PC-3 (cell line): ENCODE measurements at places on chromosomes 12 and 14. TPM values are rescaled to one million over a fixed set of nuclear protein-coding genes. Genes with fewer than 3 reads are reported as not detected.

DNA sequence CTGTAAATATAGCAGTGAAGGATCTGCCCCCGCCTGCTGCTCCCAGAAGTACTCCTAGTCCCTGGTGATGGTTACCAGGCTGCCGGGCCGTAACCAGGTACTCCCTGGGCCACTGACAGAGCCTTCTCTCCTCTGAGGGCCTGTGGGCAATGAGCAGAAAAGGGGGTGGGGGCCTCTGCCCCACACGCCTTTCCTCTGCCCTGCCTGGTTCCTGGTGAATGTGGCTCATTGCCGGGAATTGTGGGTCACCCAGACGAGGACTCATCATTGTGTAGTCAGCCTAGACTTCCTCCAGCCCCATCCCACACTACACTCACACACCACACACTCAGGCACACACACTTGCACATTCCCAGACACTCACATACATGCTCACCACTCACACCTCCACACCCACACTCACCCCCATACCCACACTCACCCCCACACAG, 35.7 kb upstream of the ACTN1 start:
- peak overlapping the region; percentile 30 for H3K27ac ChIP-seq
- H3K4me1 ChIP-seq = peaks cover 30% of the 10 kb centered on the region
- DNase-seq = peak; percentile 55

GRCh38 chr14:89477391-89477790, 60.4 kb upstream of the FOXN3 start:
- no peak overlapping the region for H3K27ac ChIP-seq
- no peak for DNase-seq
- H3K4me1 ChIP-seq = peaks cover 13% of the 10 kb centered on the region
- H3K4me3 ChIP-seq = no peak overlapping the region
- no peaks in the 10 kb centered on the region for H3K27me3 ChIP-seq

GRCh38 chr12:10304161-10304574, 3.5 kb upstream of the KLRD1 start:
- DNase-seq = peak; percentile 84
- peaks cover 6% of the 10 kb centered on the region; the same call in 1 of the 2 replicates for H3K4me1 ChIP-seq
- no peaks in the 10 kb centered on the region for H3K36me3 ChIP-seq
- no peak overlapping the region for H3K4me3 ChIP-seq

DNA sequence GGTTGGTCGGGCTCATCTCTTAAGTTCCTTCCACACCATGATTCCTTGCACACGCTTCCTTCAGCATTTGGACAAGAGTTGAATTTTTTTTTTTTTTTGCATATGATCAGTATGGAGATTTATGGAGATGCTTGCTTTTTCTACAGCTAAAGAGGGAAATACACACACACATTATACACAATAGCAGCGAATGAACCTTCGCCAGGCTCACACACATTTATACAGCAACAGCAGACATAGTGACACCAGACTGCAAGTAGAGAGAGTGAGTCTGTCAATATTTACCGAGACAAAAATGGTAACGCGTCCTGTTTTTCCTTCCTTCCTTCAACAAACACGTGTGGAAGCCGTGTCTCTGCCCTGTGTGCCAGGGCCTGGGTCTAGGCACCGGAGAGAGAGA, 897.9 kb downstream of the BCL11B start:
- H3K27ac ChIP-seq = no peak overlapping the region
- H3K36me3 ChIP-seq = no peaks in the 10 kb centered on the region
- no peak overlapping the region for H3K4me3 ChIP-seq
- no peak for DNase-seq
- no peaks in the 10 kb centered on the region for H3K27me3 ChIP-seq

- no peaks in the 10 kb centered on the region for H3K27me3 ChIP-seq
- no peak for DNase-seq
- peaks cover 10% of the 10 kb centered on the region; the same call in 1 of the 2 replicates for H3K4me1 ChIP-seq
- H3K4me3 ChIP-seq = no peak overlapping the region
- no peaks in the 10 kb centered on the region for H3K36me3 ChIP-seq
- H3K27ac ChIP-seq = no peak overlapping the region
Measured at GRCh38 chr12:25422241-25422640, 130.8 kb downstream of the LMNTD1 start.

- peaks cover 5% of the 10 kb centered on the region for H3K4me1 ChIP-seq
- no peak for DNase-seq
- peaks cover 40% of the 10 kb centered on the region; the same call in 1 of the 2 replicates for H3K36me3 ChIP-seq
- no peaks in the 10 kb centered on the region for H3K27me3 ChIP-seq
- H3K27ac ChIP-seq = no peak overlapping the region
- H3K4me3 ChIP-seq = no peak overlapping the region
Measured at GRCh38 chr14:70748422-70748821, 60.9 kb downstream of the MAP3K9 start.

- H3K27ac ChIP-seq = no peak overlapping the region
- no peaks in the 10 kb centered on the region for H3K36me3 ChIP-seq
- no peak for DNase-seq
- H3K4me3 ChIP-seq = no peak overlapping the region
- no peaks in the 10 kb centered on the region for H3K27me3 ChIP-seq
- no peaks in the 10 kb centered on the region for H3K4me1 ChIP-seq
Measured at GRCh38 chr12:97995559-97995958, 519.8 kb upstream of the TMPO start.

DNA sequence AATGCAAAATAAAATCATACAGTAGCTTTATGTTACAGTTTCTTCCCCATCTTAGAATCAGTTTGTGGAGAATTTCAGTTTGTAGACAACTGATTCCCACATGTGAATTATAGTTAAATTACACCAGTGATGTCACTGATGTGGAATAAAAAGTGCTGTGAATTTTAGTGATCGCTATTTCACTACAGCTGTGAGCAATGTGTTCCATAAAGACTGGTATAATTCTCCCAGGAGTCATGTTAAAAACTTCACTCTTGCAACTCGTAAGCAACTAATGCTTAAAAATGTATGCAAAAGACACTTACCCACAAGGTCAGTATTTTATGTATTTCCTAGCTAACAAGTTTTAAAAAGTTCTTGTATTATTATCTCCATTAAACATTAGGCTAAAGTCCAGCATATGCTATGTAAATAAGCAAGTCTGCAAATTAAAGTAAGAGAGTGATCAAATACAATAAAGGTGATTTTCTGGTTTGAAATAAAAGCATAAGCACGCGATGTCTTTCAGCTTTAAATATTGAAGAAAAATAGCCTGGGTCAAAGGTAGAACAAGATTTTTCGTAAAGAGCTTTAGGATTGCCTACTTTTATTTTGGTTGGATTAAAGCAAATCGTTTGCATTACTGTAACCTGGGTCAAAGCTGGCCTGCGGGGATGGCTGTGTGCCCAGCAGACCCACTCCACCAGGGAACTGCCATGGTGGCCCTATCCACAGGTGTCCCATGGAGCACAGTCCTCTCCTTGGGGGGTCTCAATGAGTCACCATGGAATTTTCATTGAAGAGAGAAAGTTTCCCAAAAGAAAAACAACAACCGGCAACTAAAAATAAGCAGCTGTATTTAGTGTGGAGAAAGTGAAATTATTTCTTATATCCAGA, 12.7 kb upstream of the LRIG3 start:
- no peaks in the 10 kb centered on the region for H3K36me3 ChIP-seq
- no peak overlapping the region for H3K27ac ChIP-seq
- H3K27me3 ChIP-seq = no peaks in the 10 kb centered on the region

DNA sequence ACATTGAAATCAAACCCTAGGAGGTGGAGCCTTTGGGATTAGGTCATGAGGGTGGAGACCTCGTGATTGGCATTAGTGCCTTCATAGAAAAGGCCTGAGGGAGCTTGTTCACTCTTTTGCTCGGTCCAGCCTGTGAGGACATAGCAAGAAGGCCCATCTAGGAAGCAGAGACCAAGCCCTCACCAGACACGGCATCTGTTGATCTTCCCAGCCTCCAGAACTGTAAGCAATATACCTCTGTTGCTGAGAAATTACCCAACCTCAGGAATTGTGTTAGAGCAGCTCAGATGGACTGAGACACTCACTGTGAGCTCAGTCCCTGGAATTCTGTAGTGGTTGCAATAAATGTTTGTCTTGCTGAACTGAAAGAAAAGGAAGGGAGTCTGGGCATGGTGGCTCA, 116.2 kb upstream of the MAP1LC3B2 start:
- no peak overlapping the region for H3K27ac ChIP-seq
- no peaks in the 10 kb centered on the region for H3K4me1 ChIP-seq
- no peaks in the 10 kb centered on the region for H3K27me3 ChIP-seq
- H3K4me3 ChIP-seq = no peak overlapping the region
- no peak for DNase-seq

GRCh38 chr12:946212-946611, 3.3 kb downstream of the RAD52 start:
- peaks cover 3% of the 10 kb centered on the region; the same call in 1 of the 2 replicates for H3K4me1 ChIP-seq
- H3K27ac ChIP-seq = no peak overlapping the region
- H3K36me3 ChIP-seq = no peaks in the 10 kb centered on the region; the same call in 1 of the 2 replicates
- no peaks in the 10 kb centered on the region for H3K27me3 ChIP-seq

DNA sequence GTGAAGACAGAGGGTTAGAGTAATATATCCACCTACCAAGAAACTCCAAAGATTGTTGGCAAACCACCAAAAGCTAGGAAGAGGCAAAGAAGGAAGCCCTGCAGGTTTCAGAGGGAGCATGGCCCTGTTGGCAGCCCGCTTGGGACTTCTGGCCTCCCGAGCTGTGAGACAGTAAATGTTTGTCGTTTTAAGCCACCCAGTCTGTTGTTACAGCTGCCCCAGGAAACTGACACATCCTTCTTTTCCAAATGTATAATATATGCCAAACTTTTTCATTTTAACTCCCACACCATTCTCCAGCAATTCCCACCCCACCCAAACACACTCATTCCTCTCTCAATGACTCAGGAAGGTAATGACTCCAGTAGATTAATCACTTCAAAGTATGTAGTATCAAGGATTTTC, 74.0 kb downstream of the RPS29 start:
- no peaks in the 10 kb centered on the region for H3K27me3 ChIP-seq
- DNase-seq = peak; percentile 97
- no peaks in the 10 kb centered on the region for H3K36me3 ChIP-seq
- peaks cover 21% of the 10 kb centered on the region for H3K4me1 ChIP-seq

GRCh38 chr12:10012630-10013330, 2.4 kb downstream of the CLEC12B start:
- no peak for DNase-seq
- H3K27ac ChIP-seq = no peak overlapping the region
- no peak overlapping the region for H3K4me3 ChIP-seq
- no peaks in the 10 kb centered on the region for H3K36me3 ChIP-seq

DNA sequence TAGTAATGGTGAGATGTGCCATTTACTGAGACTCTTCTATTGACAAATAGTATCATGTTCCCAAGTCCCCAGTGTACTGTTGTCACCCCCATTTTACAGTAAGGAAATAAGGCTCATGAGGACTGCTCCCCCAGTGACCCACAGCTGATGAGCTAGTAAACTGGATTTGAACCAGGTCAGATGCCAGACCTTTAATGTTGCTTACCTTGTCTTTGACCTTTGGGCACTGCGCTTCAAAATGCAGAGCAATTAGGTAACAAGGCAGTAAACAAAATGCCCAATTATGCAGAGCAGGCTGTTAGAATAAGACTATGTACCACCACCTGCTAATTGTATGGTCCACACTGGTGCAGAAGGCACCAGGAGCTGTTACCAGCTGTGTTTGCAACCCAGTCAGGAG, 38.5 kb upstream of the RIN3 start:
- no peaks in the 10 kb centered on the region for H3K36me3 ChIP-seq
- H3K27me3 ChIP-seq = no peaks in the 10 kb centered on the region
- H3K4me3 ChIP-seq = no peak overlapping the region
- H3K27ac ChIP-seq = no peak overlapping the region
- H3K4me1 ChIP-seq = peaks cover 21% of the 10 kb centered on the region

GRCh38 chr14:56118611-56119181, 485 bp downstream of the PELI2 start:
- DNase-seq = no peak
- peaks cover 90% of the 10 kb centered on the region for H3K27me3 ChIP-seq
- no peaks in the 10 kb centered on the region for H3K36me3 ChIP-seq
- H3K4me1 ChIP-seq = peaks cover 9% of the 10 kb centered on the region
- H3K27ac ChIP-seq = no peak overlapping the region

DNA sequence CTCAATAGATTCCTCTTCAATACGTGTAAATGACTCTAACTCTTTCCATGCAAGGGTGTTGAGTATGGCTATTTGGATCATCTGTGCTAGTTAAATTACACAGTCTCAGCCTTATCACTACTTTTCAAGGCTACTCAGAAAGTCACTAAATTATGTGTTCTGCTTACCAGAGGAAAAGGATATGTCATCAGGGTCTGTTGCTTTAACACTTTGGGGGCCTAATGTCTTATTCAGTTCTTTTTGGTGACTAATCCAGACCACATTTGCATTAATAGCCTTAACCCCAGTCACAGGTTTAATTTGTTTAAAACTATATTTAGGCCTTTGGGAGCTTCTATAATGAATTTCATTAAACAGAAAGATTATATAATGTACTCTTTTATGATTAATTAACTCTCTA, 649.3 kb downstream of the RPS29 start:
- no peaks in the 10 kb centered on the region for H3K4me1 ChIP-seq
- H3K4me3 ChIP-seq = no peak overlapping the region
- H3K36me3 ChIP-seq = no peaks in the 10 kb centered on the region
- H3K27ac ChIP-seq = no peak overlapping the region
- no peak for DNase-seq

DNA sequence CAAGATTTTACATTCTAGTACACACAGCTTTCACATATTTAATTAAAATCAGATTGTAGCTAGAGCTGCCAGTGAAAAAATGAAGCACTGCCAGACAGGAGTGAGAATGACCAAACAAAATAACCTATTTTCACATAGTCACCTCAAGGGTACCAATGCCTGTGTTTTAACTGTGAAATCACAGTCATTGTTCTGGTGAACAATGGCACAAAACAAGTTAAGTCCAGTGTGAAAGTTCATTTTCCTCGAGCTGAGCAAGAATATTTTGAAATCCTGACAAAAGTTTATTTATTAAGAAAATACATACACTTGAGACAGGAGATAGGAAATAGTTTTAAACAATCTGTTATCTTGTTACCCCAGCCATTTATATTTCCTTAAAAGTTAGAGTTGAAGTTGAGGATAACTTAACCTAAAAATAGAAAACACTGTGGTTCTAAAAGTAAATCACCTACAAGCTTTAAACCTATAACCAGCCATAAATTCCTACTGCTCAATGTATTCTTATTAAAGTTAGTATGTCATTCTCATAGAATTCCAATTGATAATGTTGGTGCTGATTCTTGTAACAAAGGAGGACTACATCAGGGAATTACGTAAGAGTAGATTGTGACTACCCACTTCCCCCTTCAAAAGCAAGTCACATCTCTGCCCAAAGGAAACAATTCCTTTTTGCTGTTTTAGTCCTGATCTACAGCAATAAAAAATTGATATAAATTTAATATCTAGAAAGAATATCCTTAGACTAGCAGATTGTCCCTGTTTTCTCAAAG, 15.9 kb downstream of the DENND5B start:
- no peak overlapping the region for H3K27ac ChIP-seq
- H3K4me1 ChIP-seq = no peaks in the 10 kb centered on the region
- no peak for DNase-seq
- no peaks in the 10 kb centered on the region for H3K27me3 ChIP-seq
- no peak overlapping the region for H3K4me3 ChIP-seq

The TAS2R9 gene
- not detected in 2 replicates for total RNA-seq

The TAS2R46 gene
- total RNA-seq = 0.36 and 1.5 TPM in 2 replicates

The MYF5 gene
- total RNA-seq = not detected in 2 replicates
